ENCODE measurements at places on chromosomes 4 and X.
A peak's percentile ranks its signal among the peaks of the same experiment; 100 is the strongest.

DNA sequence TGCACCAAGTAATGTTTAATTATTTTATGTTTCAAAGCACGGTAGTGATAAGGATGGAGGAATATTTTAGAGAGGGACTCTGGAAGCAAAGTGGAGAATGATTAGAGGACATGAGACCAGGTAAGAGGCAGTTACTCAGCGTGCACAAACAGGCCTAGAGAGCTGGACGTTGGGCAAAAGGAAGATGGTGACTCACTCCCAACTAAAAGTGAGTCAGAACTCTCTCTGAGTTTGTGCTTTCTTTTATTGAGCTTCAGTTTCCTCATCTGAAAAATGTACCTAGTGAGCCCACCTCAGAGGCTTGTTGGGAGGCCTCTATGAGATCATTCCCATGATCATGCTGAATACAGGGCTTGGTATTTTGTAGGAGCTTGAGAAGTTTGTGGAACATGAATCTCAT, 1.6 kb upstream of the ZC4H2 start:
- DNase-seq = no peak

DNA sequence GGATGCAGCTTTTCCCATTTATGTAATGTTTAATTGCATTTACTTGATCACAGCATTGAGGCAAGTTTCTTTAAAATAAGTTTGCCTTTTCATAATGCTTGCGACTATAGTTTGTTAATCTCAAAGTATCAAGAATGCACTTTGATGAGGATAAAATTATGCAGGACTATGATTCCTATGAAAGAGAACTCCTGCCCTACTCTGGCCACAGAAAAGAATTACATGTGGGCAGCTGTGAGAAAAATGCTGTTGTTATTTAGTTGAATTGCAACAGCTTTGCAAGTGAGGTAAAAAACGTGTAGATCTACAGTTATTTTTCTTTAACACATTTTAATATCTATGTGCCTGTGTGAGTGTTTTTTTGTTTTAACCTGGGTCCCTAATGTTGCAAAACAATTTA, 12.5 kb upstream of the OSTC start:
- DNase-seq = no peak

DNA sequence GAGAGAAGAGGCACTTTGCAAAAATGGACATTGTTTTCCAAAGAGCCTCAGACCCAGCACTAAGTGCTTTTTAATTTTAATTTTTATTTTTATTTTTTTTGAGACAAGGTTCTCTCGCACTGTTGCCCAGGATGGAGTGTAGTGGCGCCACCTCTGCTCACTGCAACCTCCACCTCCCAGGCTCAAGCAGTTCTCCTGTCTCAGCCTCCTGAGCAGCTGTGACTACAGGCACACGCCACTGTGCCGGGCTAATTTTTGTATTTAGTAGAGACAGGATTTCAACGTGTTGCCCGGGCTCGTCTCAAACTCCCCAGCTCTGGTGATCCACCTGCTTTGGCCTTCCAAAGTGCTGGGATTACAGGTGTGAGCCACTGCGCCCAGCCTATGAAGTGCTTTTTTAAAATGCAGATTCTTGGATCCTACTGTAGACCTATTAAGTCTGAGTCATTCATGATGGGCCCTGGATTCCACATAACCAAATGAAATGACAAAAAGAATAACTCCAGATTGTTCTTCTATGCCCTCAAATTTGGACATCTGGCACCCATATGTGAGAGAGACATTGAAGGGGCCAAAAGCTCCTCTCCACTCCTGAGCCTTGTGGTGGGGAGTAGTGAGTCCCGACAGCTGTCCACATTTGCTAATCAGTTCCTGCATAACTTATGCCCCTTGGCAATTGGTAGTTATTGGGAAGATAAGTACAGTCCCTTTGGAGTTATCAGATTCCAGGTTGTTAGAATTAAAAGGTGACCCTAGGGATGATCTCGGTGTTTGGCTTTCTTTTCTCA, 3.6 kb downstream of the NOCT start:
- peak; percentile 39 for DNase-seq

DNA sequence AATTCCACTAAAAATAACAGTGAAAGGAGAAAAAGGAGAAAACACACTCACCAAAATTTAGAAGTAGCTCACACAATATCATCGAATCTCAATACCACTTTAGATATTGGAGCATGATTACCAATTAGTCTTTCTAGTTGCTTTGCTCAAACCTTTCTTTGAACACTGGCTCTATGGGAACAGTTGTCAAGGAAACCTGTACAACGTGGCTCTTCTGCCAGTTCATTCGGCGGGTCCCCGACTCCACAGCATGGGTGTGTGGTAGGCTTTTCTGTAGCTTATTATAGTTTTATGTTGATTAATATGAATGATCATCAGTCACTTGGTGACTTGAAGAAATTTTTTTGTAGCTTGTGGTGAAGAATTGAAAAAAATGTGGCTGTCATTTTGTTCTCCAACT, 50.2 kb upstream of the TMEM150C start:
- no peak for DNase-seq

DNA sequence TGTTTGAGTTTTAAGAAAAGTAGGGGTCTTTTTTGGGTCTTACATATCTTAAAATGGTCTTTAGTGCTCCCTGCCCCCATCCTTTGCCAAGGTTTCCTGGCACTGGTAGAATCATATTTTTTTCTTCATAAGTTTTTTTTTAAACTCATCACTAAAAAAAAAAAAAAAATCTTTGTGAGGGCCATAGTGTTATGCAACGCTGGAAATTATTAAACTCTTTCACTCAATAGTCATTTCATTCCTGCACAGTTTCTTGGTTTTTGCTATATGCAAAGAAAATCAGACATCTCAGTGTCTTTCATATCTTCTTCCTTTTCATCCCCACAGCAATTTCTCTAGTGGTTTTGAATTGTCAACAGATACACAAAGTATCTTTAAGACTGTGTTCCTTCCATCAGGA, 95.6 kb downstream of the TMA16 start:
- DNase-seq = no peak

DNA sequence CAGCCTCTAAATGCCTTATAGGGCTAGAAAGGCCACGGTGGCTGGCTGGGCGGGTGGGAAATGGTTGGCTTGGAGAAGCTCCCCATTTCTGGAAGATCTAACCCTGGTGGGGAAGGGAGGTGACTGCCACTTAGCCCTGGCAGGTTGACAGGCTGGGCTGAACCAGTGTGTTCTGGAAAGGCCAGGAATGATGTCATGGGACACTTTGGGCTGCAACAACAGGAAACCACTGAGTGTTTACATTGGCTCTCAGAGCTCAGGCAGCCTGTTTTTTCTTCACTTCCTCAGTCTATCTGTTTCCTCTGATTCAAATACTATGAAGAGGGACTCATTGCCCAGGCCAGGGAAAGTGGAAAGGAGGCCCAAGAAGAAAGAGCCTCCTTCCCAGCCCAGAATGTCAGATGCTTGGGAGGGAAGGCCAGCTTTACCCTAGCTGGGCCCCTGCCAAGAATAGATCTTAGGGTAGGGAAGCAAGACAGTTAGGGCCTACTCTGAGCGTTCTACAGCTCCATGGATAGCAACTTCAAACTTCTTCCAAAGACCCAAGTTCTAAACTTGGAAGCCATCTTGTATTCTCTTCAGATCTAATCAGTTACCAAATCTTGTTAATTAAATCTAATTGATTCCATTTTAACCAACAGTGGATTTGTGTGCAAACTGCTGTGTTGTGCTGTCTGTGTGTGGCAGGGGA, 65.8 kb upstream of the MSN start:
- peak; percentile 60 for DNase-seq

DNA sequence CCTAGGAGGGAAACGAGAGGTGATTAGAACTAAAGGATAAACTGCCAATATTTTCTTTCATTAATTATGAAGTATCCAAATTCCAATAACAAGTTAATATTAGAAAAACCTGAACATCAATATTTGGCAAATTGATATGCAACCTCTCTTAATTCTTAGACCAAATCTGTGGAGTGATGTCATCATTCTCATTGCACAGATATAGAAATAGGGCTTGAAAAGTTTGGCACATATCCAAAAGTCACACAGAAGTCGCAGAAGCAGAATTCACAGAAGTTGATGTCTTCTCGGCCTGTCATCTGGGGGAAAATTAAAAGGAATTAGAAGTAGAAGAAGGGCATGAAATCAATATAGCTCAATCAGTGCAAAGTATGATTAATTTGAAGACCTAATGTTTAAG, 36.9 kb downstream of the ENPEP start:
- no peak for DNase-seq
